Renal cortex interstitium (tissue), 15 donors: ENCODE measurements at places on chromosomes 11 and 22. TPM values are rescaled to one million over a fixed set of nuclear protein-coding genes. Genes with fewer than 3 reads are reported as not detected.

DNA sequence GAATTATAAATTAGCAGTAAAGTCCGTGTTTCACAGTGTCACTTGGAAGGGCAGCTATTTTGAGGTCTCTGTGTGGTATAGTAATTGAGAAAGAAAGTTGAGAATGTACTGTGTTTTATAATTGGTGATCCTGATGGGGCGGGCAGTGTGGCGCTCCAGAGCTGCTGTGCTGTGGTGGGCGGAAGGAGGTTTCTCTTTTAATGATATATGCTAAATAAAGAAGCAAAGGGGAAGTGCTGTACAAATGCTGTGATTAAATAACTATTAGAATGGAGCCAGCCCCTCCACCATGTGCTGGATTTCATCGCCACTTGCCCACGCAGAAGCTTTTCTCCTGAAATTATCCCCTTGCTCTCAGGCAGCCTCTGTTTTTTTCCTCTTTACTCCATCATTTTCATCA is 24.6 kb downstream of the ATXN10 start:
- no peak for DNase-seq

Gene CASP5
- not detected for polyA plus RNA-seq

- no peak for DNase-seq
Observed at GRCh38 chr11:124837491-124837856, 27.8 kb upstream of the ROBO3 start.

DNA sequence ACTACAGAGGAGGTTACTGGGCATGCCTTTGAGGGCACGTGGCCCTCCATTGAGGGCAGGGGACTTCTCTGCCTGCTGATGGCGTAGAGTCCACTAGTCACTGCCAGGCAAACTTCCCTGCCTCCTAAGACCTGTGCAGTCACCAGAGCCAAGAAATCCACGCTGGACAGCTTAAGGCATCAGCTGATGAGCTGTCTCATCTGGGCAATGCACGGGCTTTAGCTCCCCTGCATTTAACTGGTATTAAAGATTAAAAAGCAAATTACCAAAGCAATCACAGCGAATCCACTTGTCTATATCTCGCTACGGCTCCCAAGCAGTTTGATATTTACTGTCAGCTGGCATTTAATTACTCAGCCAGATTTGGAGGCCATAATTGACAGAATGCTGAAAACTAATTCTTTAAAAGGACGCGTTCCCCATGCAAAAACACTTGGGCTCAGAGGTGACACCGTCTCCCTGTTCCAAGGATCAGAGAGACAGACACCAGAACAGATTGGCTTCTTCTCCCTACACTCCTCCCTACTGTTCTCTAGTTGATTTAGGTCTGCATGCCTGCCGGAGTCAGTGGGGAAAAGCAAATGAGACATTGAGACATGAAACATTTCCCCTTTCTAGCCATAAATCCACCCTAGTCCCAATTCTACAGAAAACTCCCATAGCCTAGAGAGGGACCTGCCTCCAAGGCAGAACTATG is 68.5 kb downstream of the SPATA19 start:
- no peak for DNase-seq

- DNase-seq: no peak
Observed at GRCh38 chr22:23542933-23543332, 37.2 kb downstream of the IGLL1 start.

- DNase-seq: no peak
Observed at GRCh38 chr11:103622296-103622695, 414.1 kb upstream of the DDI1 start.

DNA sequence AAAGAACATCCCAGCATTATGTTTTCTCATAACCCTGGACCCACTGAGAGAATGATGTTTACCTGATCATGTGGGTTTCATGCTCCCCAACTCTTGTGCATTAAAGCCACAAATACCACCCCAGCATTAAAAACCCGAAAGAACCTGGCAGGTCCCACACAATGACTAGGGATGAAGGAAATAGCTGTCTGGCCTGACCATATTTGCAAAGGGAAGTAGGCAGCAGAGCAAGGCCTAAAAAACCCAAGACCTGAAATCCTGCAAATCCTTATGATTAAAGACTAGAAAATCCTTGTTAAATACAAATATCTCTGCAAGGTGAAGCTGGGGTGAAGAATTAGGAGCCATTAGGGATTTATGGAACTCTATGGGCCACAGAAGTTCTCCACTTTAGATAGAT is 23.7 kb downstream of the PAK1 start:
- no peak for DNase-seq

Gene IRAG1
- polyA plus RNA-seq: 9.6 TPM

DNA sequence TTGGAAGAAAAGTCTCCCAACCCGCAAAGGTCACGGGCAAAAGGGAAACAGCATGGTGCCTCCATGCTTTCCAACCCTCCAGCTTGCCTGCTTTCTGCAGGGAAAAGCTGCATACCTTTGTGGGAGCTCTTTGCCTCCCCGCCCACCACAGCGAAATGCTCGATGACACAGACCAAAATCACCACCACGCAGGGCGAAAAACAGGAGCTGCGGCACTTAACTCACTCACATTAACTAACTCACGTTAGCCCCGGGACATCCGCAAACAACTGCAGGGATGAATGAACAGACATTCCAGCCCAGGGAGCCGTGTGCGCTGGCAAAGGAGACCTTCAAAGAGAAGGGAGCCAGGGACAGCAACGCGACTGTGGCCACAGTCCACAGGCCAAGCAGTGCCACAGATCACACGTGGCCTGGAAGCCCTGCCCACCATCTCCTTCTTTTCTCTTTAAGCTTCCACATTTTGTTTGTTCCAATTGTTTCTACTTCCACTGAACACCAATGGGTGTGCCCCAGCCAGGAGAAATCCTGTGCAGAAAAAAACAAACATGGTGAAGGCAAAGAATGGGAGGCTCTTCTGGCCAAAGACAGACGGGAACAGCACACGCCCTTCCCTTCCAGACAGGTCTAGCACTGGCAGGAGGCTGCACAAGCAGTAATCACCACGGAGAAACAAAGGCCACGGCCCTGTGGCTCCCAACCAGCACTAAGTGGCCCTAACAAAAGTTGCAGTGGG is 39.3 kb downstream of the DUSP8 start:
- DNase-seq: no peak

DNA sequence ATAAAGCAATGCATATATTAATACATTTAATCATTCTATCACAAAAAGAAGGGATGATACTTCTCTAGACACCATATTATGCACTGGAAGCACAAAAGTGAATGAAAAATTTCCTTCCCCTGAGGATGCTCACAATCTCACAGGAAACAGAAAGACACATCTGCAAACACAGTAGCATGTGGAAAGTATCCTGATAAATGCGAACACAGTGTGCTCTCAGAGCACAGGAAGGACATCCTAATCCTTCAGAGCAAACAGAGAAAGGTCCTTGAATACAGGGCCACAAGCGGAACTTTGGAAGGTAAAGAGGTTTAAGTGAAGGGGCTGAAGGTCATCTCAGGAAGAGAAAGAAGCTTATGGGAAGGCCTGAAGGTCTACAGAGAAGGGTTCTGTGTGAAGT is 524.6 kb upstream of the LRRC4C start:
- no peak for DNase-seq

DNA sequence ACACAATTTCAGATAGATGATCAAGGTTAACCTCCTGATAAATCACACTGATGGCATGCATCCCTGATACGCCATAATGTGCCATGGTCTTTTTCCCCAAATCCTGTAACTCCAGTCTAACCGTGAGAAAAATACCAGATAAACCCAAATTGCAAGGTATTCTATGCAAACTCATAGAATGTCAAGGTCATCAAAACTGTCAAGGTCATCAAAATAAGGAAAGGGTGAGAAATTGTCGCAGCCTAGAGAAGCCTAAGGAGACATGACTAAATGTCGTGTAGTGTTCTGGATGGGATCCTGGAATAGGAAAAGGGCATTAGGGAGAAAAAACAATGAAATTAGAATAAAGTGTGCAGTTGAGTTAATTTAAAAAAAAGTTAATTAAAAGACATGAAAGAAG is 4.7 kb downstream of the TTC12 start:
- no peak for DNase-seq

GRCh38 chr11:134049303-134049702 is 19.6 kb upstream of the JAM3 start:
- DNase-seq: no peak

- DNase-seq: no peak
Observed at GRCh38 chr22:25748704-25749103, 6.7 kb downstream of the MYO18B start.

Gene UBQLN3
- not detected for polyA plus RNA-seq

DNA sequence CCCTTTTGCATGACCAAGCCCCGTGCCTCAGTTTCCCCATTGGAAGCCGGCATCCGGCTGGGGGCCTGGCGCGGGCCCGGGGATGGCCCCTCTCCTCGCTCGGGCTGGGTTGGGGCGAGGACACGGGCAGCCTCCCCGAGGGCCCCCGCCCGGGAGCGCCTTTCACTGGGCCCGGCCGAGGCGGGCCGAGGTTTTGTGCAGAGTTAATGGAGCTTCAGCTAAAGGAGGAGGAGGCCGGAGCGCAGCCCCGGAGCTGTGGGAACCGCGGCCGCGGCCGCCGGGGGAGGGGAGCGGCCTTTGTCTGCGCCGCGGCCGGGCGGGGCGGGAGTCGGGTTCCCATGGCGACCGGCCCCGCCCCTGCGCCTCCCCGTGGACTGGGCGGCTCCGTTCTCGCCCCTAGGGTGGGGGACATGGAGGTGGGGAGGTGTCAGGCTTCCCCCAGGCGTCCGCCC is 1.4 kb upstream of the MAPK11 start:
- no peak for DNase-seq

Gene PRG3
- polyA plus RNA-seq: 1.0 TPM

DNA sequence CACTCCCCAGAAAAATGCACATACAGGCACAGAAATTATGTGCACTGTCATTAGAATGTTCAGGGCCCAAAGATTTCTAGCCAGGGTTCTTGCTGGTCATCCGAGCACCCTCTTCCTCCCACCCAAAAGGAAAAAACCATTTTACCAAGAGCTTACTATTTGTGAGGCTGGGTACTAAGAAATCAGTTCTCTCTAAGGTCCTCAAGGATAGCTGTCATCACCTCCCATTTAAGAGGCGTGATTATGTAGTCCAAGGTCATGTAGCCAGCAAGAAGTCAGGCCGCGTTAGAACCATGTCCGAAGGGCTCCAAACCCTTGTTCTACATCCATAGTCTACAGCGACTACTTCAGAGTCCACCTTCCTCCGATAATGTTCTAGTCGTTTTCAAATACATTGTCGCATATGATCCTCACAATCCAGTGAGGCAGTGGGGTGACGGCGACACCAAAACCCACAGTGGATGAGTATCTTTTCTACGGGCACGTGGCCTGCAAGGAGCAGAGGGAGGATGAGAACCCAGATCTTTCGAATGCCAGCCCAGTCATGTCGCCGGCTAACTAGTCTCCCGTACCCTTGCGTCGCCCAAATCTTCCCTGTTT is 634 bp downstream of the TIMM8B start:
- no peak for DNase-seq

DNA sequence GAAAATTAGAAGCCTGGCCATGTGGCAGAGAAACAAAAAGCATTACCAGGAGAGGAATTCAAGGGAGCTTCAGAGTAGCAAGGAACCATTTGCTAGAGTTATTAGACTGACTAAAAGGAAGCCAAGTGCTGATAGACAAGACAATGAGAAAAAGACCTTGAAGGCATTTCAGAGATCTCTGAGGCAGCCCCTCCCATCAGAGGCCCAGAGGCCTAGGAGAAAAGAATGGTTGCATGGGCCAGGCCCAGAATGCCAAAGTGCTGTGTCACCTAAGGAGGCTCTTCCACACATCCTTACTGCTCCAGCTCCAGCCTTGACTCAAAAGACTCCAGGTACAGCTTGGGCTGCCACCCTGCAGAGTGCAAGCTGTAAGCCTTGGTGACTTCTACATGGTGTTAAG is 61.8 kb upstream of the POU2AF2 start:
- DNase-seq: no peak

Gene SLC37A2
- 0.95 TPM for polyA plus RNA-seq

GRCh38 chr11:91664521-91664920 is 560.1 kb upstream of the FAT3 start:
- DNase-seq: no peak

Gene CSNK2A3
- polyA plus RNA-seq: 2.3 TPM

GRCh38 chr11:66696146-66696545 is 18.5 kb upstream of the RBM4B start:
- DNase-seq: no peak

GRCh38 chr11:4882543-4882942 is 843 bp downstream of the OR51T1 start:
- DNase-seq: no peak

DNA sequence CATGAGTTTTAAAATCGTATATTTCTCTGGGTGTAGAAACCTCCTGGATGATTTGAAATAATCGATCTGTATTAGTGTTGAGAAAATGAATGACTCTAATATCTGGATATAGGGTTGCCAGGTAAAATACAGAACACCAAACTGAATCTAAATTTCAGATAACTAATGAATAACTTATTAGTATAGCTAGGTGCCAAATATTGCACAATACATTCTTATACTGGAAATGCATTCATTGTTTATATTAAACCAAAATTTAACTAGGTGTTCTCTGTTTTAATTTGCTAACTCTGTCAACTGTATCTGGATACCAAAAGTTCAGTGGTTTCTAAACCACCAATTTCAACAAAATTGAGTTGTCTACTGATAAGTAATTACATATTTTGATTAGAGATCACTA is 2.5 kb upstream of the BIRC3 start:
- DNase-seq: no peak

DNA sequence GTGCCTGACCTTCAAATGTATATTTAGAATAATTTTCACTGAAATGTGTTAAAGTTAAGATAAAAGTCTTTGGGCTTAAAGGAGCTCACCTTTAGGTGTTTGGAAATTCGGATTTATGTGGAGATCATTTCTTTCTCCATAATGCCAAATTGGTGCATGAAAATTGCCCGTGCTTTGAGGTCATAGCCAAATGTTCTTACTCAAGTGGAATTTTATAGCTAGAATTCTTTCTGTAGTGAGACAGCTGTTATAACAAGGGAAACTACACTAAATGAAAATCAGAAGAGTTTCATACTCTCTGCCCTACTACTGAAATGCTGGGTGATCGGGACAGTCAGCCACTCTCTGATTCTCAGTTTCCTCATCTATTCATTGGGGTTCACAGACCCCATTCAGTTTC is 89.5 kb upstream of the DBX1 start:
- DNase-seq: no peak

Gene MAPK11
- polyA plus RNA-seq: 8.9 TPM

DNA sequence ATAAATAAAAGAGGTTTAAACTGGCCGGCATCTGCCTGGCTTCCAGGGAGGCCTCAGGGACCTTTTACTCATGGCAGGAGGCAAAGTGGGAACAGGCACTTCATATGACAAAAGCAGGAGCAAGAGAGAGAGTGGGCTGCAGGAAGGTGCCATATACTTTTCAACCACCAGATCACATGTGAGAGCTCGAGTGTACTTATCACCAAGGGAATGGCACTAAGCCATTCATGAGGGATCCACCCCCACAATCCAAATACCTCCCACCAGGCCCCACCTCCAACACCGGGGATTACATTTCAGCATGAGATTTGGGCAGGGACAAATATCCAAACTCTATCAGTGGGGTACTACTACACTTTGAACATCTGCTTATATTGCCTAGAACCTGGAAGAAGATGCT is 126.5 kb downstream of the PARVA start:
- no peak for DNase-seq

Gene SBF1
- polyA plus RNA-seq: 28.4 TPM
